ENCODE measurements at places on chromosomes 2 and 18.

DNA sequence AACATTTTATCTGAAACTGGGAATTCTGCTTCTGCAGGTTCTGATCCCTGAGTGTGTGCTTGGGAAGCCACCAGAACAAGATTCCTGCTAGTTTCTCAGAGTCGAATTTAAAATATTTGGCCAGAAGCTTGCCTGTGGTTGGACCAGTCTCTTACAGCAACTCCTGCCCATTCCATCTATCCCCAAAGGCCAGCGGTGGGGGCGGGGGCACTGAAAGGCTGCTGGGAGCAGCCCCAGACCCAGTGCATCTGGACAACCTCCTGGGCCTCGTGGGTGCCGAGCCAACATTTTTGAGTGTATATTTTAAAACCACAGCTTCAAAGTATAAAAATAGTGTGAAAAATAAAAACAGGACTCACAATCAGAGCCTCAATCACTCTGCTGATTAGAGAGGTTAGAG, 38.6 kb upstream of the ZFP36L2 start:
- peak; percentile 86 for DNase-seq

DNA sequence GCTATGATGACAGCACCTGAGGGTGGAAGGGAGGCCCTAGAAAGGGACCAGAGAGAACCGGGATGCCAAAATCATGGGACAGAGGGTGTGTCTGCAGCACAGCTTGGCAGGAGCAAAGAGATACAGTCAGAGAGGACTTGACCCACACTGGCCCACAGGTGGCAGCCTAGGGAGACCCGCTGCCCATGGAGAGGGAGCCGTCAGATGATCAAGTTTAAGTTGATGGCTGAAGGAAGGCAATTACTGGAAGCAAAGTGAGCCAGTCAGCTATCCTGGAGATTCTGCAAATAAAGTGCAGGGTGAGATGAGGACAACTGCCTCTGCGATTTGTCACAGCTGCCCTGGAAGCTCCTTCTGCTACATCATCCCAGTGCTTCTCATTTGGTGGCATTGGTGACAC, 74.0 kb downstream of the CMPK2 start:
- DNase-seq: no peak

DNA sequence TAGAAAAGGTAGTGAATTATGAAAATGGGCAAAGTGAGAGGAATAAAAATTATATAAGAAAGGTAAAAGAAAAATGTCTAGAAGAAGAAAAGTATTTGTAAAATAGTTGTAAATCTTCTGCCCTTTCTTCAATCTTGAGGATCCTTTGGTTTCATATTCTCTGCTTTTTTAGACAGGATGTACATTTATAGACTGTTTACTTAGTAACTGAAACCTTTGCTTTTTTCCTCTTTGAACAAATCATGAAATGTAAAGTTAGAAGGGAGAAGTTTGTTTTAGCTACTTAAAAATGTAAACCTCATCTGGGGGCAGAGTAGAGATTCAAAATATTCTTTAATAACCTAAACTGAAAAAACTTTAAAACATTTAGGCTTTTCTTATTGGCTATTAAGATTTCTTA, 150.4 kb upstream of the ITGA4 start:
- no peak for DNase-seq

DNA sequence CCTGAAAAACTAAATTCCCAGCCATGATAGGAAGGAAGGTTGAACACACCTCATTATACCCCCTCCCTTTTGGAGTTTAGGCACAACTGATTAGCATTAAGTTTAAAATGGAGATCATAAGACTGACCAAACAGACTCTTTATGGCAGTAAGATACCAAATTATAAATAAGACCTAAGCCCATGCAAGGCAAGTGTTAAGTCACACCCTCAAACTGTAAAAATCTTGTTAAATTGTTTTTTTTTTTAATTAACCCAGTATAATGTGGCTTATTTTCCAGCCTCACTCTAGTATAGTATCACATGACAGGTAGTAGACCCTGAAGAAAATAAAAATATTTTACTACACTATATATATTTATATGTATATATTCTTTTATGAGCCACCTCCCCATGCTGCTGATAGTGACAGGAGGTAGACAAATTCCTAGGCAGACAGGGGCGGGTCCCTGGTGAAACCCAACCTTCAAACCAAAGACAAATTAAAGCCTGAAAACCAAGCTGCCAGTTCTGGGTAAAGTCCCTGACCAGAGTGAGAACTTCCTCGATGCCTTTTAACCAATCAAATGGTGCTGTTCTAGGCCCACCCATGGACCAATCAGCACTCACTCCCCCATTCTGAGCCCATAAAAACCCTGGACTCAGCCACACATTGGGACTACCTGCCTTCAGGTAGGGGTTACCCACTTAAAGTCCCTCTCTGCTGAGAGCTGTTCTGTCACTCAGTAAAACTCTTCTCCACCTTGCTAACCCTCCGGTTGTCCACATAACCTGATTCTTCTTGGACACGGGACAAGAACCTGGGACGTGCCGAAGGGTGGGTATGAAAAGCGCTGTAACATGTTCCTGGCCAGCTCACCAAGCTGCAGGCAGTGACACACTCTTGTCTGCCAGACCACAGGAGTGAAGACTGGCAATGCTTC, 123.9 kb upstream of the B3GNT2 start:
- no peak for DNase-seq

DNA sequence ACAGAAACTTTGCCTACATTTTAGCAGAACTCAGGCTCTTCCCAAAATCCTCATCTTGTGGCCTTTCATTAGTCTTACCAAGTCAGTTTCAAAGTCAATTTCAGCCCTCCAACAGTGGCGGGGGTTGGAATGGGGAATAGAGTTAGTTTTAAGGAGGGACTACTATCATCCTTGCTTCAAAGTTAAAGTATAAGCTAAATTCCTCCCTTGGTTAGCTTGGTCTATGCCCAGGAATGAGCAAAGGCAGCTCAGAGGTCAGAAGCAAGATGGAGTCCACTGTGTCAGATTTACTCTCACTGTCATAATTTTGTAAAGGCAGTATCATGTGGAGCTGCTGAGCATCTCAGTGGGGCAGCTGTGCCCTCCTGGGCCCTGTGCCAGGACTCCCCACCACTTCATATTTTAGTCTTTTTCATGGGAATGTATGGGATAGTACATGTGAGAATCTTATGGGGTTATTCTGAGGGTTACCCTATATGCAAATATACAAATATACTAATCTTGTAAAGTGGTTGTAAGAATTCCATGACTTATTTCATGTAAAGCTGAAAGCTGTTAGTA, 145.2 kb upstream of the MMADHC start:
- DNase-seq: no peak

DNA sequence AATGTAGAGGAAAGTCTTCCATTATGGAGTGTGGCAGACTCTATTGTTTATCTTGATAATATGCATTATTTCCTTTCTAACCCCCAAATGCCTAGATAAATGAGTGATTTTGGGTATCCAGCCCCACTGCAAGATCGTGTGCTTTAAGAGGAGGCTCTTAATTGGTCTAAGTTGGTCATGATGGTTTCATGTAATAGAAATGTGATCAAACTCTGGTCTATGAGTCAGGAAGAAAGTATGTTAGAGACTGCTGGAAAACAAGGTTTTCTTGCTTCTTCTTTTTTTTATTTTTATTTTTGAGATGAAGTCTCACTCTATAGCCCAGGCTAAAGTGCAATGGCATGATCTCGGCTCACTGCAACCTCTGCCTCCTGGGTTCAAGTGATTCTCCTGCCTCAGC, 344.5 kb upstream of the TNP1 start:
- DNase-seq: no peak

DNA sequence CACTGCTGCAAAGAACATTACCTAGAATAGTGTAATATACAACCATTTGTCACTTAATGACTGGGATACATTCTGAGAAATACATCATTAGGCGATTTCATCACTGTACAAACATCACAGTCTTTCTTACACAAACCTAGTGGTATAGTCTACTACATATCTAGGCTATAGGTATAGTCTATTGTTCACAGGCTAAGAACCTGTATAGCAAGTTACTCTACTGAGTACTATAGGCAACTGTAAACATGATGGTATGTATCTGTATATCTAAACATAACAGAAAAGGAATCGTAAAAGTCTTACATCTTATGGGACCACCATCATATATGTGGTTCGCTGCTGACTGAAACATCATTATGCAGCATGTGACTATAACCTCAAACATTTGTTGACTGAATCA, 21.4 kb downstream of the SP3 start:
- DNase-seq: no peak

DNA sequence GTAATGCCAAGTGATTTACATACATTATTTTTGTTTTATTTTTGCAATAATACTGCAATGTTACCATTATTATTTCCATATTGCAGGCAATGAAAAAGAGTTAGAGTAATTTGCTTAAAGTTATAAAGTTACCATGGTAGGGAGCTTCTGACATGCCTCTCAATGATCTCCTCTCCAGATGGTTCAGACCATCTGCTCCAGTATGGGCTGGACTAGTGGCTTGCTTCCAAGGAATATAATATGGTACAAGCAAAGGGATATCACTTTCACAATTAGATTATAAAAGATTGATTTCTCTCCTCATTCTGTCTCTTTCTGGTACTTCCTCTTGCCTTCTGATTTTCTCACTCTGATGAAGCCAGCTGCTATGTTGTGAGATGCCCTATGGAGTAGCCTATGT, 245.4 kb downstream of the INSIG2 start:
- DNase-seq: no peak

DNA sequence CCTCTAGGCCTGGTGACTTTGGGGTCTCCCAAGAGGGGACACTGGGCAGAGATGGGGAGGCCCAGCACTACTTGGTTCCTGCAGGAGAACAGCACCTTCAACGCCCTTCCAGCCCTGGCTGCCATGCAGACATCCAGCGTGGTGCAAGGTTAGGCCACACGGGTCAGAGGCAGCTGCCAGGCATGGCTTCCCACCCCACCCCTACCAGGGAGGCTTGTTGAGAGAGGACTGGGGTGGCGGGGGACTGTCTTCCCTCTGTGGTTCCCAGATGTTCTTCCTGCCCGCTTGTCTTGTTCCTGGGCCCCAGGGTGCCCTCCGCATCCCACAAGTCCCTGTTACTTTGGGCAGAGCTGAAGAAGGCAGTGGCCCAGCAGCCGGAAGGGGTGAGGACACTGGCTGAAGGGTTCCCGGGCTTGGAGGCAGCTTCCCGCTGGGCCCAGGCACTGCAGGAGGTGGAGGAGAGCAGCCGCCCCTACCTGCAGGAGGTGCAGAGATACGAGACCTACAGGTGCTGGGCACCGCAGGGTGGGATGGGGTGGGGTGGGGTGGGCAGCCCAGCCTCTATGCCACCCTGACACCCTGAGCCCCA, 4.5 kb downstream of the PROM2 start:
- DNase-seq: peak; percentile 42

DNA sequence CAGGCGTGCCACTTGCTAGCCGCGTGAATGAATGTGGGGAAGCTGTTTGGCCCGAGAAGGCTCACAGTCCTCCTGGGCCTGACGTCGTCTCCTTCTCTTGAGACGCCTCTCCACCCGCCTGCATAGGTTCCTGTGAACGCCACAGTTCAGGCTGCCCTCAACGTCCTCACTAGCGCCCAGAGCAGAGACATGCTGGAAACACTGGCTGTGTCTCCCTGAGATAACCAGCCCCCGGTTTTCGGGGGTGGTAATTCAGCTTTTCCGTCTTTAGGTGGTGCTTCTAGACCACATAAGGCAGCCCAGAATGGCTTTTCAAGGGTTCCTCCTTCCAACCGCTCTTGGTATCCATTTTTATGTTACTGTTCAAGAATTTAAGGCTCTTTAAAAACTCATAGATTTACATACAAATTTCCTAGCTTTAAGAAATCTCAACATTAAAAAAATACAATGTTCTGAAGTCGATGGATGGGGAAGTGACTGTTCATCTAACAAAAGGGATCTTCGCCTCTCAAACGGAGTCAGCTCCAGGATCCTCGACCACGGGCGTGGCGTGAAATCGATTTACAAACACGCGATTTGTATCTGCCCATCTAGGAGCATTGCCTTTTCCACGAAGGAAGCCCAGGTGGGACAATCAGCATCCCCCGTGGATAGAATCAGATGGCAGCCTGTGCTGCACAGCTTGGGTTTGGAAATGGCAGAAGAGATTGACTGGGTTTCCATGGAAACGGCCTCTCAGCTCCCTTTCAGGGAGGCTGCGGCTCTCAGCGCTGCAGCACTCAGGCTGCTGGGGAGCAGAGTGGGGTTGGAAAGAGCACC, 110.6 kb upstream of the PXDN start:
- no peak for DNase-seq

DNA sequence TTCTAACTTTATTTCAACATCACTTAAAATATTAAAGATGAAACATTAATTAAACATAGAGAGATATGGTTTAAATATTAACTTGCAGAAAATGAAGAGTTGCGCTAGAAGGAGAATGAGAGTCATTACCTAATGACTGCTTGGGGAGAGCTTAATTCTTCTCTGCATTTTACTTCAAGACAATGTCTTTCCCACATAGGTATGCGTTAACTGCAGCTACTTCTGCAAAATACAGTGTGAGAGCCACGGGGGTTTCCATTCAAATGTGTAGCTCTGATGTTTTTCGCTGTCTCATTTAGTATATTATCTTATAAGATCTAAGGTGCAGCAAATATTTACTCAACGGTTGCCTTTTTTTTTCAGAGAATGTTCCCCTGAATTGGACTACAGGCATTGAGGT, 126.7 kb downstream of the TMX3 start:
- DNase-seq: no peak

- no peak for DNase-seq
Observed at GRCh38 chr2:239118264-239118663, 270.4 kb downstream of the TWIST2 start.

DNA sequence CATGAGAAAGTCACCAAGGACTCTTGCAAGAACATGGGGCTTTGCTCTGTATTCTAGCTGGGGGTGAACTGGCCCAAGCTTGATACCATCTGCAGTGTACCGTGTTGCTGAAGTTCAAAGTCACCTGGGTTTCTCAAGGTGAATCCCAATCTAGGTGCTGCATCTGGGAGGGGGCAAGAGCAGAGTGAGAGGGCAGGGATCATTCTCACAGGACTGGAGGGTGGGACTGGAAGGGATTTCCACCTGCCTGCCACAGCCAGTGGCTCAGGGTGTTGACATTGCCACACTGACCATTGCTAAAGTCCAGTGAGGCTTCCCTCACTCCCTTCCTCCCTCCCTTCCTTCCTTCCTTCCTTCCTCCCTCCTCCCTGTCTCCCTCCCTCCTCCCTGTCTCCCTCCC, 98.7 kb downstream of the MYCN start:
- no peak for DNase-seq

GRCh38 chr2:75560022-75560767, 544 bp downstream of the EVA1A start:
- DNase-seq: no peak

- no peak for DNase-seq
Observed at GRCh38 chr2:111982822-111983221, 72.2 kb upstream of the TMEM87B start.

DNA sequence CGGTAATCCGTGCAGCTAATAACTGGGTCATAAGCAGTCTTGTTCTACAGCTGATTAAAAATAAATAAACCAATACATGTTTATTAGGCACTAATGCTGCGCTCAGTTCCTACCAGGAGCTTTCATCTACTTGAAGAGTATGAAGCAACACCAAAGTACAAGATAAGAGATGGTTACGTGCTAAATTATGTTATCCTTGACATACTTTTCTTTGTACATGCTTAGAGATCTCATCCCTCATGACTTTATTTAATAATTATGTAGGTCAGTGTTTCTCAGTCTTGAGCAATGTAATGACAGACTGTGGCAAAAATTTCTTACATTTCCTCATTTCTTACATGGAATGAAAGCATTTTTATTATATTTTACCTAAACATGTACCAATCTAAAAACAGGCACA, 54.6 kb upstream of the COBLL1 start:
- no peak for DNase-seq

- no peak for DNase-seq
Observed at GRCh38 chr18:27763936-27764335, 413.0 kb downstream of the CDH2 start.
